Naive B cell (primary cell): ENCODE measurements at places on chromosomes 16 and 17.

DNA sequence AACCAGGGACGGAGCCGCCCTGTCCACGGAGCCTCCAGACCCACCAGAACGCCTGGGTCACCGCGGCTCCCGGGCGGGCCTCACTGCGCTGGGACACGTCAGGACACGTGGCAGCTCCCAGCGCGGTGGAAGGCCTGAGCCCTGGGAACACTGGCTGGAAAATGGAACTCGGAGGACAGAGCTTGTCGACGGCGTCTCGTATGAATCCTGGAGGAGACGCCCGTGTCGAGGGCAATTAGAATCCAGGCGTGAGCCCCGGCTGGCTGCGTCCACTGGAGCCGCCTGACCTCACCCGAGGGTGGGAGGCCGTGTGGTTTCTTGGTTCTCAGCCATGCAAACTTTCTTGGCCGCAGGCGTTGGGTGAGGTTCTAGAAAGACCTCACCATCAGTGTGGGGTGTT, 173.9 kb downstream of the LAT start:
- no peak for DNase-seq

DNA sequence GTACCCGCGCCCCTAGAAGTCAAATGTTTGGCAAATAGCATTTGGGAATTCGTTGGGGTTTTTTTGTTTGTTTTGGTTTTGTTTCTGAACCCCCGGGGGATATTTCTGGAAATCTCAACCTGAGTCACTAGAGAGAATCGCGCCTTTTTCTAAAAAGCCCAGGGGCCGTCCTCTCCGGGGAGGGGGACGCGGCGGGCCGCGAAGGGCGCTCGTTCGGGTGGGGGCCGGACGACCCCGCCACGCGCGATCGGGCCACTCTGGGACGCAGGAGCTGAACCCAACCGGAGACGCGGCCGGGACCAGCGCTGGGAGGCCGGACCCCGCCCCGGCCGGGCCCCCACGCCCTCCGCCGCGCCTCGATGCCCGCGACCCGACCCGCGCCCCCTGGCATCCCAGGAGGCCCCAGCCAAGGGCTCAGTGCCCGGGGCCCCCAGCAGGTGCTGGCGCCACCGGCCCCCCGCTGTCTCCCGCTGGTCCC, 302 bp downstream of the LITAF start:
- DNase-seq = peak; percentile 61

- DNase-seq = no peak
Observed at GRCh38 chr16:78969721-78970120, 630.8 kb downstream of the MAF start.

DNA sequence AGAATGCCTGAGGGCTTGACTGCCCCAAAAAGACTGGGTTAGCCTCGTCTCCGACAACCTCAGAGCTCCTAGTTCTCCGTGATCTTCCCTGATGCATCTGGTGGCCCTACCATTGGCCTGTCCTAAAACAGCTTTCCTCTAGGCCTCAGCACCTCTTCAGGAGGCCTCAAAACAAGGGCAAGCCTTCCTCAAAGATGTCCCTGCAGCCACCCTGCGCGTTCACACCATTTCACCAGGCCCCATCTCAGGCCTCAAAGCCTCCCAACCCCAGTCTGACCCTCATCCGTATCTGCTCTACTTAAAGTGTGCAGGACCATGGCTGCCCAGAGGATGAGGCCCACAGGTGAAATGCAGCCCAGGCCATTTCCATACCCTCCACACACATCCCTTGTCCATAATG, 7.4 kb downstream of the ALOXE3 start:
- no peak for DNase-seq

DNA sequence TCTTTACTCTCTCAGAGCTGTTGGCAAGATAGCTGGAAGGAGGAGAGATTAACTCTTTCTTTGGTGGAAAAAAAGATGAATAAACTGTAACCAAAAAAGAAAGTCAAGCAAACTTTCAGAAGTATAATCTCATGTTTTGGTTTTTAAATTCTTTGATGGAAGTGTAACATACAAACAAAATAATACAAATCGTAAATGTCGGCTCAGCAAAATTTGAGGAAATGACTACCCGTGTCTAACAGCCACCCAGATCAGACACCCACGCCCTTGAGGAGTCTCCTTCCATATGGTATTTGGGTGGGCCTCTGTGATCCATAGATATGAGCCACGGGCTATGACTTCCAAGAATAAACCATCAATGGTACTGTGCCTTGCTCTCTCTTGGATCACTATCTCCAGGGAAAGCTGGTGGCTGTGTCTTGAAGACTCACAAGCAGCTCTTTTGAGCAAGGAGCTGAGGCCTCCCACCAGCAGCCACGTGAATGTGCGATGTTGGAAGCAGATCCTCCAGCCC, 9.6 kb upstream of the CD300C start:
- DNase-seq = no peak

GRCh38 chr16:22694887-22695382, 119.0 kb upstream of the HS3ST2 start:
- DNase-seq = no peak

- DNase-seq = no peak
Observed at GRCh38 chr16:84380405-84380804, 12.1 kb downstream of the ATP2C2 start.

DNA sequence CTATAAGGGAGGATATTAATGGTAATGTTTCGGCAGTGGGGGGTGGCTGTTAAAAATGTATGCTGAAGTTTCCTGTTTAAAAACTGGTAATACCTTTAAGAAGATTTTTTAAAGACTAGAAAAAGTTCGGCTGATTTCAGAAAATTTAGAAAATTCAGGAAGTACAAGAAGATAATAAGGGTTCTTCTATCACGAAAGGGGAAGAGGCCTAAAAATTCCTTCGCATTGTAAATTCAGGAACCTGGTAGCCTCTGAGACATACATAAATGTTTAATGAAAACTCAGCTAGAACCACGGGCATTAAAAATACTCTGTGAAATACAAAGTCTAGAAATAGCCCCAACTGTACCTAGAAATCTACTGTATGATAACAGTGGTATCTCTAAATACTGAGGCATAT, 181.2 kb downstream of the PARN start:
- no peak for DNase-seq

DNA sequence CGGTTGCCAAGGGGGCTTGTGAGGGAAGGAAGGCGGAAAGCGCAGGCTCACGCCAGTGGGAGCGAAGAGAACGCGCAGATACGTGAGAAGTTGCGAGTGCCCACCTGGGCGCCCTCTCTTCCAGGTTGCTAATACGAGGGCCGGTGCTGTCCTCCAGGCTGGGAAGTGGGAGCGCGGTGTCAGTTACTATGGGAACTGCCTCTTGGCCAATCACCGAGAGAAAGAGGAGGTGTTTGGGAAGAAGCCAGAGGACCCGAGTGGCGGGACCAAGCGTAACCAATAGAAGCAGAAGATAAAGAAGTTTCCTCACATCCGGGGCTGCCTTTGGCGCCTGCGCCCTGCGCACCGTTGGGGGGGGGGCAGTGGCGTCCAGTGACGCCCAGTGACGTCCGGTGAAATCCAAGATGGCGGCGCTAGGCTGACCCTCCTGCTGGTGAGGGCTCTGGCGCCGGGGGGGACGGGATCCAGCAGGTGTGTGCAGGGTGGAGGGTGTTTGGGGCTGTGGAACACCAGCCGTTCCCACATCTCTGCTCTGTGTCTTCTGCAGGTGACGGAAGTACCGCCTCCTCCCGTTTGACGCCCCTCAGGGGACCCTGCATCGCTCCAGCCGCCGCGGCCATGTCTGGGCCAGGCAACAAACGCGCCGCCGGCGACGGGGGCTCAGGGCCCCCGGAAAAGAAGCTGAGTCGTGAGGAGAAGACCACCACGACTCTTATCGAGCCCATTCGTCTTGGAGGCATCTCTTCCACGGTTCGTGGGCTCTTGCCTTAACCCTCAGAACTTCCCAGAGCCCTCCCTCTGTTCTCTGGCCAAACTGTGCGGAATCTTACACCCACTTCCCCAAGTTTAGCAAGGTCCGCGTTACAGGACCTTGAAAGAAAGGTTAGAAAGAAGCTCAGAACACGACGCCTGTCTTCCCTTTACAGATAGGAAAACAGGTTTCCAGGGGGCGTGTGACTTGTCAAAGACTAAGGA, at the start of the genes CFAP119 and RNF40:
Gene CFAP119, minus strand, starts transcription at position 135 of the 975 bp plus-strand sequence. CDS start 314 bp downstream, outside the sequence.
Gene RNF40, plus strand, starts transcription at position 395 of the 975 bp plus-strand sequence. Its CDS starts 224 bp downstream, at position 619.
- peak; percentile 95 for DNase-seq

GRCh38 chr17:47736501-47737495, 3.8 kb downstream of the TBX21 start:
- no peak for DNase-seq

- no peak for DNase-seq
Observed at GRCh38 chr17:79414063-79414792, 196.6 kb downstream of the RBFOX3 start.

GRCh38 chr17:82791532-82791931, 39.7 kb downstream of the TBCD start:
- DNase-seq = no peak

GRCh38 chr17:343211-343610, 9.4 kb downstream of the RPH3AL start:
- no peak for DNase-seq

GRCh38 chr17:75755990-75756389, 9.0 kb downstream of the GALK1 start:
- DNase-seq = no peak

GRCh38 chr16:1099189-1100083, 3.4 kb upstream of the C1QTNF8 start:
- no peak for DNase-seq

- no peak for DNase-seq
Observed at GRCh38 chr16:52713740-52714139, 166.8 kb upstream of the TOX3 start.

GRCh38 chr17:2825253-2825970, 29.2 kb downstream of the RAP1GAP2 start:
- DNase-seq = no peak

DNA sequence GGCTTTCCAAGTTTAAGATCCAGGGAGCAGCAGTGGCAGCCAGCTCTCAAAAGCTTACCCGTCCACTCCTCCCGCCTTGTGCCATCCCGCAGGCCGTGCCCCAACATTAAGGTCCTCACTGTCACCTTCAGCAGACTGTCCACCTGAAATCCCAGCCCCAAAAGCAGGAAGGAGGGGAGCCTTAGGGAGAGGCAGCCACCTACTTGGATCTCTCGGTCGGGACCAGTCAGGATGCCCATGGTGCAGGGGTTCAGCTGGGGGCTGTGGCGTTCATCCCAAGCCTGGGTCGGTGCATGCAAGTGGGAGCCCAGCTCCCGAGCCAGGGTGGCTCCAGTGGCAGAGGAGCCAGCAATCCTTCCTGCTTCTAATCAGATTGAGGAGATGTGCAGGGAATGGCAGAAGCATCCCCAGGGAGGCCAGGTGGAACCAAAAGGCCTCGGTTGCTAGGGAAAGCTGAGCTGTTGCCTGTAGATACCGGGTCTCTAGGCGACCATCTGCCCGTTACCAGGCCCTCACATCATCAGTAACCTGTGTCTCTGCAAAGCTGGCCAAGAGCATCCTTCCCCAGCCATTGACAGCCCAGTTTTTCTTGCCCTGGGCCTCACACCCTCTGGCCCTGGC, 24.6 kb downstream of the CNGB1 start:
- no peak for DNase-seq

DNA sequence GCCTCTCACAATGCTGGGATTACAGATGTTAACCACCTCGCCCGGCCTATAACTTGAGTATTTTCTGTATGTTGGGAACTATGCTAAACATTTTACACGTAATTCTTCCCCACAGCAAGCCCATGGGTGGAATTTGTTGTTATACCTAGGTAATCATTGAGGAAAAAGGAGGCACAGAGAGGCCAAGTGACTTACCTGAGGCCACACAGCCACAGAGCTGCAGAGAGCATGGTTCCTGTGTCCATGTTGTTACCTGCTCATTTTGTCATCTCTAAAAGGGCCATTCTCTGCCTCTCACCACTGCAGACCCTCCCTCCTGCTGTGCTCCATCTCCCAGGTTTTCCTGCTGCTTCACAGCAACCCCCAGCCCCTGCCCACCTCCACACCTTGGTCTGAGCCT, 135.5 kb downstream of the ABCC1 start:
- DNase-seq = no peak

- DNase-seq = no peak
Observed at GRCh38 chr16:8887952-8888560, 5.9 kb downstream of the LITAFD start.

GRCh38 chr17:15954222-15954621, 9.3 kb downstream of the ADORA2B start:
- no peak for DNase-seq

- no peak for DNase-seq
Observed at GRCh38 chr17:43661699-43662412, at the start of gene MEOX1. TSS of gene MEOX1 (minus strand) at chr17:43661922. CDS start at chr17:43661534, 388 bp downstream.

DNA sequence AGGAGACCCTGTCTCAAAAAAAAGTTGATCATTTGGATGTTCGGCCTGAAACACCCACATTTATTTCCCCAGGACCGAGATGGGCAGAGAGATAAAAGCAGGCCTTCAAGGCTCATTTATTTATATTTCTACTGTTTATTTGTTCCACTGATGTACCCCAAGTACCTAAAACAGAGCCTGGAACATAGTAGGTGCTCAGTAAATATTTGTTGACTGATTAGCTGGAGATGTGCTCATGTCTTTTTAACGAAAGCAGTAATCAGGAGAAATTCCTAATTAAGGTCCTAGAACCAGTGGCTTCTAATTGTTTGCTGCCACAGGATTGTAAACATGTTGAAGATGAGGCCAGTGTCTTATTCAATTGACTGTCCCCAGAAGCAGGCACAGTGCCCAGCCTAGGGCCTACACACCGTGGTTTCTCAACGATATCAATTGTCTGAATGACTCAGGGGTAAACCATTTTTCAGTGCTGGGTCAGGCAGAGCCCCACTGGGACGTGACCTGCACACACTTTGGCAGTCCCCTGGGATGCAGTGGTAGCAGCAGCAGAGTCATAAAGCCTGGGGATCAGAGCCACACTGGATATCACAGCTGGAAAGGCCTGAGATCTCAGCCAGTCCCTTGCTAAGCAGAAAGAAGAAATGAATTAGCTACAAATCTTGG, 34.8 kb downstream of the SOST start:
- DNase-seq = no peak

GRCh38 chr16:81711657-81712319, 67.3 kb upstream of the PLCG2 start:
- no peak for DNase-seq

DNA sequence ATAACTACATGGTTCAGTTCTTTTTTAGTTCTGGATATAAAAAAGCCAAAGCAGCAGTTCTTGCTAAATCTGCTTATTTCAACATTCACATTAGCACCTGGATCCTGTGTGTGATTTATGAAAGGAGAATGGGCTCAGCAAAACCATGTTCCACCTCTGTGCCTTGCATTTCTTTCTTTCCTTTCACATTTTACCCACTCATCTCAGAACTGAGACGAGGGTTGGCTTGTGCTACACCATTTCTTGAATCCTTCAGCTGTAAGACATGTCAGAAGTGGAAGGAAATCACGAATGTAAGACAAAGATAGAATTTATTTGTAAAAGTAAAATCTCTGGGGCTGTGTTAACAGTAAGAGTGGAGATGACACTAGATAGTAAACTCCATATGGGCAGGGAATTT, 1.2 kb upstream of the UTP6 start:
- DNase-seq = no peak

GRCh38 chr16:49350265-49351095, 23.1 kb upstream of the C16orf78 start:
- DNase-seq = no peak
